SW 1271 (cell line): ENCODE measurements at places on chromosomes 4 and X.

GRCh38 chr4:181956512-181956911 lies 286.7 kb upstream of the TENM3 start:
- DNase-seq = no peak

DNA sequence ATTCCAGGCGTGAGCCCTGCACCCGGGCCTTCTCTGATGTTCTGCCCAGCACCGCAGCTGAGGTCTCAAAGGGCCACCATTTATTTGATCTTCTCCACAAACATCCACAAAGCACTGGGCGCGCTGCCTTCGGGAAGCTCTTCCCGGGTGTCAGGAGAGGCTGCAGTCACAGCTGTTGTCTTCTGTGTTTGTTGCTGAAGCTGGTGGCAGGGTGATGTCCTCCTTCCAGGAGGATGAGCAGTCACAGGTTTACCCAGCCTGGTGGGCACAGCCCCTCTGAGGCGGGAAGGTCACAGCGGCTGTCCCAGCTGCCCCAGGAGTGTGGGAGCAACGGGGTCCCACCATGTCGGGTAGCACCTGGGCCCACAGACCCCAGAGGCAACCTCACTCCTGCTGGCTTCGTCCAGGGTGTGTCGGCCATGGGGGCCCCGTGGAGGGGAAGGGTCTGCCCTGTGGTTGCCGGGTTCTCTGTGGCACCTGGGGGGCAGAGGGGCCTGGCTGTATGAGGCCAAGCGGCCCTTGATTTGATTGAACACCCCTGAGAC lies 27.6 kb downstream of the FGFRL1 start:
- no peak for DNase-seq

DNA sequence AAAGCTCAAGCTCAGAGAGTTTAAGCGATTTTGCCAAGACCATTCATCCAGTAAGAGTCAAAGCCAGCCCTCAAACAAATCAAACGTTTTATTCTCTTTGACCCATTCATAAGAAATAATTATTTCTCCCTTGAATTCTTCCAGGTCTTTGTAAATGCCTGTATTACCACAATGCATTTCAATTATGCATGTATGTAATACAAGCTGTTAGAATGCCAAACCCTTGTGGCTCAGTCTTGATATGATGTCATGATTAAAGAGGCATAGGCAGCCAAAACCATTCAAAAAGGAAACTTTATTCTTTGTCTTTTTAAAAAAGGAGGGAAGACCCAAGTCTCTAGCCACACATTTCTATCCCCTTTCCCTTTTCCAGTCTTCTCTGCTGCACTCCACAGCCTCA lies 56.5 kb upstream of the PGM2 start:
- no peak for DNase-seq

DNA sequence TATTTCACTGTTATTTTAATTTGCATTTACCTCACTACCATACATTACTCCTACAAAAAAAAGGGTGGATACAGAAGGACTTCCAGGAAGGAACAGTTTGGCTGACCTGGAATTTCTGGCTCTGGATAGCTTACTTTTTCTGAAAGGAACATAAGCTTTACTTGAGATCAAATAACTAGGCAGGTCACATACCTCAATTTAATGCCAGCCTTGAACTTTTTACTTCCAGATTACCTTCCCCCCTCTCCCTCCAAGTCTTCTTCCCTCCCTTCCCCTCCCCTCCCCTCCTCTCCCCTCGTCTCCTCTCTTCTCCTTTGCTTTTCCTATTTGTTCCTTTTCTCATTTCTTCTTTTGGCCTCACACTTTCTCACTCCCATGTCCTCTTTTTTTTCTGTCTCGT lies 659.2 kb upstream of the AADAT start:
- no peak for DNase-seq

DNA sequence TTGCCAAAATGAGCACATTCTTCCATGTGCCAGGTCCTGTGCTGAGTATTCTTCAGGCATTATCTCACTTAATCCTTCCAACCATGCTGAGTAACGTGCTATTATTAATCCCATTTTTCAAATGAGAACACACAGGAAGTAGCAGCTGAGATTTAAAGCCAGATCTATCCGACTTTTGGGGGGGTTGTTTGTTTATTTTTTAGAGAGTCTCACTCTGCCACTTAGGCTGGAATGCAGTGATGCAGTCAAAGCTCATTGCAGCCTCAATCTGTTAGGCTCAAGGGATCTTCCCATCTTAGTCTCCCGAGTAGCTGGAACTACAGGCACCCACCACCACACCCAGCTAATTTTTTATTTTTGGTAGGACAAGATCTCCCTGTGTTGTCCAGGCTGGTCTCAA lies 55.5 kb upstream of the TRIM2 start:
- no peak for DNase-seq

DNA sequence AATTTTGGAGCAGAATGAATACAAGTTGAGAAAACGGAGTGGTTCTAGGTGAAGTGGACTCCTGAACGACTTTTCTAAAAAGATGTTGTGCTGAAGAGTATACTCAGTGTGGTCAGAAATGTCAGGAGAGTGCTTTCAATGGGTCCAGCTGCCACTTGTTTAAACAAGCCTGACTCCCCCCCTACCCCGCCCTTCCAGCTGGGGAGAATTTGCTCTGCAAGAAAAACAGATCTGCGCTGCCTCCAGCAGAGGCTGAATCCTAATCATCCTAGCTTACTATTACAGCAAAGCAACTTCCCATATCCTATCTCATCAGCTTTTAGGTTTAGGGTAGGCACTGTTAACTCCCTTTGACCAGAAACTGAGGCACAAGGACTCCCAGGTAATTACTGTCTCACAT lies 1.9 kb downstream of the MAP3K15 start:
- no peak for DNase-seq
